A549 (cell line): ENCODE measurements at places on chromosomes 2 and 18.

DNA sequence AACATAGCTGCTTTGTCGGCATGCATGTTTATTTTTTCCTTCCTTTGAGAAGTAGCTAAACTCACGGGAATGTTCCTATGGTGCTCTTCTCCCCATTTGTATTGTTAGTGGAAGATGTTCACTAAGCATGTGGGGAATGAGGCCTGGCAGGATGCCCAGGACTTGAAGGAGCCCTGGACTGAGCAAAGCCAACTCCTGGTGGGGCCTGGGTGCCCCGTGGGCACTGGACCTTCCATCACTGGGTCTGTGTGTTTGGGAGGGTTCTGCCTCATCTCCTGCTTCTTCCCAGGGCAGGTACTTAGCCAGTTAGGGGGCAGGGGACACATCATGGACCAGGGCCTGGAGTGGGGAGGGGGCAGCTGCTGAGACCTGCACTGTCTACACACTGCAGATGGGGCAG is 49.3 kb downstream of the ACAA2 start:
- no peak for DNase-seq

- DNase-seq = no peak
These were observed 199.8 kb downstream of the ZFP36L2 start for GRCh38 chr2:43026426-43027096.

- no peak for DNase-seq
These were observed 109.1 kb downstream of the CDK15 start for GRCh38 chr2:201915446-201915845.

- no peak for DNase-seq
These were observed 38.6 kb downstream of the FEZ2 start for GRCh38 chr2:36559221-36559942.

DNA sequence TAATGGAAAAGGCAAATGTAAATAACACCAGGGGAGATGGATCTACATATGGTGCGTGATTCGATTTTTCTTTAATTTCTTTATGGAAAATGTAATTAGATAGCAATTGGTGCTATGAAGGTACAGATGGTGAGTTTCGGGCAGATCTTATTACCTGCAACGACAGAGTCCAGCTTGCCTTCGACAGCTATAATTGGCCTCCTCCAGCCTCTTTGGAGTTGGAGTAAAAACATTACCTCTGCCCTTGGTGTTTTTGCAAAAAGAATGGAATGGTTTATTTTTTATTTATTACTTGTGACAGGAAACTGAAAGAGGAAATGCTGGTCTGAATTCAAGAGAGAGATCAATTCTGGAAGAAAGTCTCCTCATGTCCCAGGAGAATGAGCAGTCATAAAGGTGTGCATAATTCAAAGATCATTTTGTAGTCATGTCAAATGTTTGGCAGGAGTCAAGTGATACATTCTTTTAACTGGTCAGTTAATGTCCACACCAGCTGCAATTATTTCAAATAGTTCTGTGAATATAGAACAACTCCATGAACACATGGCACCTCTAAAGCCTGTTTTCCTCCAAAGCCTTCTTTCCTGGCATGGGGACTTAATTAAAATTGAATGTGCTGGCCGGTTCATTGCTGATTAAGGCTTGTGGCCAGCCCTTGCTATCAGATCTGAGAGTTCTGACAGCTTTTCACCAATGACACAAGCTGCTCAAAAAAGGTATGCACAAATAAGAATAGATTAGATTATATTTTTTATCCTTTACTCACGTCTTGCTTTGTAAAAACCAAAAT is 46.9 kb upstream of the KCNH7 start:
- no peak for DNase-seq

GRCh38 chr2:65294701-65295100 is 67.1 kb downstream of the ACTR2 start:
- DNase-seq = no peak

GRCh38 chr18:47345291-47345690 is 93.8 kb upstream of the SKOR2 start:
- no peak for DNase-seq

DNA sequence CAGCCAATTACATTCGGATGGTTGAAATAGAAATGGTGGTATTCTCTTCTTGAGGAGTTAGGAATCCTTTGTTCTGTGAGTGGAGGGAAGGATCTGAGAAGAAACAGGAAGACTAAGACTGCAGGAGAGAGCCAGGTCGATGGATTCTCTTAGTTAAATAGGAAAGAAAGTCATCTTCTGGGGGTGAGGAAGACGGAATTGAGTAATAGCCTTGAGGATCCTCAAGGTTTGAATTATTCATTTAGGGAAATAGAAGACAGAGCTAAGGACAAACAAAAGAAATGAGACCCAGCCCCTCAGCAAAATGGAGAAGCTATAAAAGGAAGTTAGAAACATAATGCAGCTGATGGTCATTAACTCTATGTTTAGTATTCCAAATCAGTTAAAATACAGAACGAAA is 1.8 kb downstream of the LAPTM4A start:
- DNase-seq = no peak

DNA sequence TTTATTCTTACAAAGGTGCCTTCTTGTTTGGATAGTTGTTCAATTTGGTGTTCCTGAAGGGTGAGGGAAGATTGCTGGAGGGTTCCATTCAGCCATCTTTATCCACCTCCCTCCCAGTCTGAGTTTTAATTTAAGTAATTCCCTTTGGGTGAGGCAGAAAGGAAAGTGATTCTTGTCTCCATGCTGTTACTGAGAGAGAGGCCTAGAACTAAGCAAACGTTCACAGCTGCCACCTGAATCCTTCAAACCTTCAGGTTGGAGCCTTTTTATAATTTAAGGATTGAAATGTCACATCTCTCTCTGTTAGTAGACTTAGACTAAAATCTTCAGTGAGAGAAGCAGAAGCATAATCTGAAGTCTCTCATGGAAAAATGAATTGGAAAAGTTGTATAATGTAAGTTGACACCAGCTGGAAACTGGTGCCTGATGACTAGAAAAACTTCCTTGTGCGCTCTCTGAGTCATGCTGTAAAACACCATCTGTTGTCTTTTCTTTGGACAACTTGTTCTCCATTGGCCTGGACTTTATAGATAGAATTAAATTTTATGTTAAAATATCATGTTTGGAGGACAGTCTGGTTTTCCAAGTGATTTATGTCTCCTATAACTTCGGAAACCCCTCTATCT is 14.6 kb downstream of the STRADB start:
- DNase-seq = no peak

DNA sequence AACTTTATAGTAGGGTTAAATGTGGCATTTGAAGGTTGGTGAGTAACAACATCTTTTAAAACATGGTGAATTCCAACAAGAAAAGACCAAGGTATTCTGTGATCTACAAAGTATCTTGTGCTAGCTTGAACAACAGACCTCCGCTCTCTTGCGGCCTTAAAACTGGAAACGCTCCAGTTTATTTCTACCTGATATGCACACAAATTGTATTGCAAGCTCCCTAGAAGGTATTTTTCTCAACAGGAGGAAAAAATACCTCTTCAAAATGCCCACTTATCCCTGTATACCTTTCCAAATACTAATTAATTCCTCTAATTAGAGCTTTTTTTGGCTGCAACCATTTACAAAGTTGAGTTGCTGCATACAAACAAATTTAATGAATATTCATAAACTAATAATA is 69.5 kb downstream of the KCNH7 start:
- no peak for DNase-seq

GRCh38 chr2:169649278-169649677 is 44.9 kb downstream of the CFAP210 start:
- DNase-seq = no peak

DNA sequence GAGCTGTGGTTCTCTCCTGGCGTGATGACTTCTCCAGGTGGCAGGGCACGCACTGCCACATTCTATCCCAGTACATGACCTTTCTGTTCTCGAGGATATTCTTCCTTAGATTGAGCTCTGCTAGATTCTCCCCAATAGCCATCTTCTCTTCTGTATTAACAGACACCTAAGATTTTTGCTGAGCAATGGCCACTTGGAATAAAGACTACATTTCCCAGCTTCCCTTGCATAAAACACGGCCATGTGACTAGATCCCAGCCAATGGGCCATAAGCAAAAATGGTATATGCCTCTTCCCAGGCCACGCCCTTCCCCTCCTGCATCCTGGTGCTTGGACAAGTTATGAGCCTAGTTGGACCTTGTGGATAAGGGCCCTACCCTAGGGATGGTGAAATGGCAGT is 82.1 kb downstream of the EIF2AK3 start:
- peak; percentile 82 for DNase-seq

DNA sequence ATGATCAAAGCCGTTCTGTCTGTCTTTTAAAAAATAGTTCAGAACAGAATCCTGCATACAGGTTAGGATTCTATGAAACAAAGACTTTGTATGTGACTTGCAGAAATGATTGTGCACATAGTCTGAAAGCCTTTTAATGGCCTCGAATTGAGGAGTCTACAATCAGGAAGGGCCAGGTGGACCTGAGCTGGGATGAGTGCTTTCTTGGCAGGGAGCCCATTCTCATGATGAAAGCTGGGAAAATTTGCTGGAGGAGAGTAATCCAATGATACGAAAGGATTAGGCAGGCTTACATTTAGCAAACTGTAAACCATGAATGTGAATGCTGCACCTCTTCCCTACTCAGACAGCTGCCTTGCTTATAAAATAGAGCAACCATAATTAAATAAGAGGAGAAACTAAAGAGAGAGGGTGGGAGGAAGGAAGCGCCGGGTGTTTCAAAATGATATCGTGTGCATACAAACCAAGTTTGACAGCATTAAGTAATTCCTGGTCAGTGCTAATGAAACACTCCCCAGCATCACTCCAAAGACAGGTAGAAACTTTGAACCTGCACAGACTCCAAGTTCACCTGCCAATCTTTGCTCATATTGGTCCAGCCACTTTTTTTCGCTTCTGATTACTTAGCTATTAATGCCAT is 23.7 kb upstream of the CXCR4 start:
- DNase-seq = no peak

- DNase-seq = peak; percentile 69
These were observed 16.7 kb upstream of the WIPF1 start for GRCh38 chr2:174614261-174614660.

DNA sequence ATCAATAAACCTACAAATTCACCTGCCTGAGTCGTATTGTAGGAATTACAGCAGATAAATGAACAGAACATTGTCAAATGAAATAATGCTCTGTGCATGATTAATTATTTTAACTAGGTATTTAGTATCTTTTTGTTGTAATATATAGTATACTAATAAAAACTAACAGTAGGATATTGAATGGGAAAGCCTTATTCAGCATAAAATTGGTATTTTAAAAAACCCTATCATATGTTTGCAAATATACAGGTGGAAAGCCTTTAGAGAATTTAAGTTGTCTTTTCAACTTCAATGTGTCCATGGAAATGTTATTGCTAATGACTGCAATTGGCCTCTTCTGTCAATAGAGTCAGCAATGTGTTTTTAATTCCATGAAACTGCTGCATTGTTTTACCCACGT is 40.8 kb upstream of the SLC35F5 start:
- DNase-seq = no peak

- DNase-seq = peak; percentile 18
These were observed 122.3 kb upstream of the FHL2 start for GRCh38 chr2:105521176-105521575.

- DNase-seq = no peak
These were observed 171.1 kb downstream of the LDLRAD4 start for GRCh38 chr18:13389491-13390131.

DNA sequence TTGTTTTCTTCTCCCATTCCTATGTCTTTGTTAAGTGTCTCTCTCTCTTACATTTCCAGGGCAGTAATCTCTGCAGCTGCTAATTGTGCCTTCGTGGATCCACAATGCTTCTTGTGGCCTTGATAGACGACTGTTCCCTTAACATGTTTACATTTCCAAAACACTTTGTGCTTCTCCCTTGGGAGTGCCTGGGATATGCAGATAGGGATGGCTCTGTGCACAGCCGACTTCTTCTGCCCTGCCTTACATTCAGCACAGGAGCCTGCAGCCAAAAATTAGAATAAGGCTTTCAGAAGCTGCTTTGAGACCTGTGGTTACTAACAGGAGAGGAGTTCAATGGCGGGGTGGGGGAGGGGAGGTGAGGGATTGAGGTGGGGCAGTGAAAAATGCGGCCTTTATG is 328.9 kb downstream of the TDRD15 start:
- no peak for DNase-seq

GRCh38 chr2:217227794-217228193 is 367.9 kb upstream of the TNP1 start:
- DNase-seq = no peak

- no peak for DNase-seq
These were observed 709 bp downstream of the PTPN2 start for GRCh38 chr18:12883372-12883683.

DNA sequence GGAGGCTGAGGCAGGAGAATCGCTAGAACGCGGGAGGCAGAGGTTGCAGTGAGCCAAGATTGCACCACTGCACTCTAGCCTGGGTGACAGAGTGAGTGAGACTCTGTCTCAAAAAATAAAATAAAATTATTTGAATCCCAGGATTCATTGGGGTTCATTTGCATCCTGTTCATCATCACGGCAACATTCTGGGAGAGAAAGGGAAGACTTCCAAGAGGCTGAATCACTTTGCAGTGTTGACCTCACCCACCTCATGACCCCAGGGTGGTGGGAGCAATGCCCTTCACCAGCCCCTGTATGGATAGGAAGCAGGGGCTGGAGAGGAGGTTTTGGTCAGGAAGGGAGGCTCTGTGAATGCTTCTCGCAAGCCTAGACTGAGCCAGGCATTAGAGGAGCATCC is 195.6 kb downstream of the CTIF start:
- no peak for DNase-seq

DNA sequence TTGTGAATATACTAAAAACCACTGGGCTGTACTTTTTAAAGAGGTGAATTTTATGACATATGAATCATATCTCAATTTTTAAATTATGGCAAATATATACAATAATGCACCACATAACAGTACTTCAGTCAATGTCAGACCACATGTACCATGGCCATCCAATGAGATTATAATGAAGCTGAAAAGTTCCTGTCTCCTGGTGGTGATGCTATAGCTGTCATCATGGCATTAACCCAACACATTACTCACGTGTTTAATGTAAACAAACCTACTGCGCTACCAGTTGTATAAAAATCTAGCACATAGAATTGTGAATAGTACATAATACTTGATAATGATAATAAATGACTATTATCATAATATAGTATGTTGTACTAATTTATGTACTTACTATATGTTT is 77.6 kb upstream of the ID2 start:
- DNase-seq = no peak
